ENCODE measurements at places on chromosomes 4 and X.

GRCh38 chr4:87057835-87058355, 123.1 kb downstream of the AFF1 start:
- DNase-seq: no peak

DNA sequence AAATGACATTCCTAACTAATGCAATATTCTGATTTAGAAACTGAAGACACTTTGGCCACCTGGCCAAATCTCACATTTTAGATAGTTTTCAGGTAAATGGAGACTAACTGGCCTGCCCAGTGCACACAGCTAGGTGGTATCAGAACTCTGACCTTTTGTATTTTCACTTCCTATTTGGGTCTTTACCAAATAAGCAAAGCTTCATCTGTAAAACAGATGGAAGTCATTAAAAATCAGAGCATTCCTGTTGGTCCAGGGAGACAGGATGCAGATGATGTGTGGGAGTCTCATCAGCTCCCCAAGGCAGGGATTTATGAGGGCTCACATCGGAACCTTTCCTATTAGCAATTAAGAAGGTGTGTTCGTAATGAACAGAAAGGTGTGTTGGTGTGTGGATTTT, 57.7 kb downstream of the ARHGAP10 start:
- DNase-seq: no peak

- no peak for DNase-seq
Measured at GRCh38 chr4:73527196-73527595, 45.7 kb downstream of the AFM start.

GRCh38 chr4:4864940-4865704, 5.7 kb downstream of the MSX1 start:
- no peak for DNase-seq

DNA sequence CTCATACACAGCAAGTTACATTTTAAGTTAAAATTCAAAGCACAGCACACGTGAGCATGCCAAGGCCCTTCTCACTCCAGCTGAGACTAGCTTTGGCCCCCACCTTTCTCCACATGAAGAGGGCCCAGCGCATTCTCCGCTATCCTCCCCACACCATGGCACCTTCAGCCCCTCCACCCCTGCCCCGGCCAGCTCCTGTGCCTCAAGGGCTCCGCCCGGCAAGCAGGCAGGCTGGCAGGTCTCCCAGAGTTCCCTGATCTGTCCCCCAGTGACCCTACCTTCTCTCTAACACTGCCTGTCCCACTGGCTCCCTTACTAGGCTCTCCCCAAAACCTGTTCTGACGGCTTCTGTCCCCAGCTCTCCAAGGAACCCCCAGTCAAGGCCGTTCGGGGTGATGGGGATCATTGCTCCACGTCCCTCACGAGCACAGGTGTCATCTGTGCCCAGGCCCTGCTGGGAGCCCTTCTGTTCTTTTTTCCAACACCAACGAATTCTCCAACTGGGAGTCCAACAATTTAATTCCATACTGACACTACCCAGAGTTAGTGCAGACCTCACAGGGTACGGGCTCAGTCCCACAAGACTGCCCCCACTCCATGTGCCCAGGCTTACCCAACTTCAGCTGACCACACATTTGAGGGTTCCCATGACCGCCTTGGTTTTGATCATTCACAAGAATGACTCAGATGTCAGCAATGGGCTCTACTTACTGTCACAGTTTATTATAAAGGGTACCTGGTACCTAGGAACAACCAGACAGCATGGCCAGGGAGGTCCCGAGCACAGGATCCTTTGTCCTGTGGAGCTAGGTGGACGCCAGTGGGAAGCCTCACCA, 4.2 kb downstream of the LETM1 start:
- DNase-seq: no peak

DNA sequence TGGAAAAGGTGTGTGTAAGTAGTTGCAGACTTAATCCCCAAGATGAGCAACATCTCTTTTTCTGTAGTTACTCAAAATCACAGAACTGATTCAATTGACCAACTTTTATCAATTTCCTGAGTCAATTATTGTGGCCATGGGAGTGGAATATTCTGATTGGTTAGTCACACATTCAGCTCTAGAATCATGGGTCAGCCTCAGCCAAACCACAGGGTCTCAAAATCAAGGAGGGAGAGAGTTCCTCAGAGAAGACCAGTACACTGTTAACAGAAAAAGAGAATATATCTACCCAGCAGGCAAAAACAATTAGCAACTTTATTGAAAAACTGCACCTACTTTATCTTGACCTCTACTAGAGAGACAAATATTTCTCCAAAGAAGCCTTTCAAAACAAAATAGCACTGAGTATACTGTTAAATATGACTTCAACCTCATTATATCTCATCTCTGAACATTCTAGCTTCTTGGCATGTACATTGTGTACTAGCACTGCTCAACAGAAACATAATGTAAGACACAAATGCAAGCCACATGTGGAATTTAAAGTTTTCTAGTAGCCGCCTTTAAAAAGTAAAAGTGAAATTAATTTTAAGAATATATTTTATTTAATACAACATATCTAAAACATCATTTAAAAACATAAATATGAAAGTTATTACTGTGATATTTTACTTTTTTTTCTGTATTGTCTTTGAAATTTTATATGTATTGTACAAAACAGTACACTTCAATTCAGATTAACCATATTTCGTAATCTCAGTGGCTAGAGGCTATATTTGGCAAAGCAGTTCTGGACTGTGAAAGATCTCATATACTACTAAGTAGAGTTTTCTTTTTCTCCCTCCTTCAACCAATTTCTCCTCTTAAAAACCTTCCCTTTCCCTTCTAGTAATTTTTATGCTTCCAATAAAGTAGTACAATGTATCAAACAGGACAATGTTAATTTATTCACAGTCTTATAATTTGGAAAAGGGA, 11.8 kb upstream of the LCORL start:
- DNase-seq: no peak

GRCh38 chr4:182931691-182932345, 14.6 kb upstream of the DCTD start:
- no peak for DNase-seq

- no peak for DNase-seq
Measured at GRCh38 chr4:141133999-141134995, 1.0 kb upstream of the RNF150 start.

DNA sequence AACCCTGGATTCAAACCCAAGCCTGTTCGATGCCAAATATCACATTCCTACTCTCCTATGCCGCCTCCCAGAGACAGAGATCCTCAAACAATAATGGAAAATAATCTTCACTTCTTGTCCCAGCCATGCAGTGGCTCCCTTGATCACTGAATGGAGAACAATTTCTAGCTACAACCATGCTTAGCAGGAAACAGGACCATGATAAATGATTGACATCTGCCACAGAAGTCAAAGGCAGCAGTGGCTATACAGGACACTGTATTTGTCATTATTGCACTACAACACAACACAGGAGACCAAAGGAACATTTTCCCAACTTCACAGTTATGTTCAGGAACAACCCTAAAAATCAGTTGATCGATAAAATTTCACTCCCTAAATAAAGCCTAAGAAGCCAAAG, 243.3 kb upstream of the SLC7A11 start:
- DNase-seq: no peak

GRCh38 chr4:125397226-125397625, 82.5 kb downstream of the FAT4 start:
- no peak for DNase-seq

DNA sequence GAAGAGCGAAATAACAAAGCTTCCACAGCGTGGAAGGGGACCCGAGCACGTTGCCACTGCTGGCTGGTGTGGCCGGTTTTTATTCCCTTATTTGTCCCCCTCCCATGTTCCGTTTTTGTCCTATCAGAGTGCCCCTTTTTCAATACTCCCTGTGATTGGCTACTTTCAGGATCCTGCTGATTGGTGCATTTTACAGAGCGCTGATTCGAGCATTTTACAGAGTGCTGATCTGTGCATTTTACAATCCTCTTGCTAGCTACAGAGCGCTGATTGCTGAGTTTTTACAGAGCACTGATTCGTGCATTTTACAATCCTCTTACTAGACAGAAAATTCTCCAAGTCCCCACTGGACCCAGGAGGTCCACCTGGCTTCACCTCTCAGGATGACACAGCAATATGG, 250.9 kb upstream of the EPHA5 start:
- no peak for DNase-seq

GRCh38 chr4:165656829-165657490, 216.1 kb upstream of the TLL1 start:
- no peak for DNase-seq

- DNase-seq: no peak
Measured at GRCh38 chr4:8541981-8542715, 38.0 kb upstream of the GPR78 start.

All from stimulated activated CD4-positive, alpha-beta T cell treated with anti-CD3 and anti-CD28 coated beads, TNF-alpha, amount 100 ng/mL, for 4 hours (primary cell).